Fibroblast of skin of abdomen (primary cell): ENCODE measurements at places on chromosomes 3 and 15.

- DNase-seq, result no peak
Measured at GRCh38 chr15:23013681-23014080, 25.7 kb downstream of the TUBGCP5 start.

GRCh38 chr15:81072551-81072950 lies 61.5 kb upstream of the CFAP161 start:
- no peak for DNase-seq

GRCh38 chr3:10262027-10262426 lies 13.8 kb downstream of the TATDN2 start:
- DNase-seq, result no peak

- DNase-seq, result peak; percentile 5
Measured at GRCh38 chr3:104908761-104909160, 457.9 kb upstream of the ALCAM start.

- no peak for DNase-seq
Measured at GRCh38 chr15:34582461-34583371, 735 bp downstream of the GOLGA8B start.

- DNase-seq, result peak; percentile 27
Measured at GRCh38 chr3:124584552-124585391, 145.5 kb upstream of the UMPS start.

GRCh38 chr3:69250014-69250413 lies 127.6 kb upstream of the LMOD3 start:
- DNase-seq, result peak; percentile 53

- peak; percentile 53 for DNase-seq
Measured at GRCh38 chr15:48604567-48604966, 40.9 kb downstream of the FBN1 start.

DNA sequence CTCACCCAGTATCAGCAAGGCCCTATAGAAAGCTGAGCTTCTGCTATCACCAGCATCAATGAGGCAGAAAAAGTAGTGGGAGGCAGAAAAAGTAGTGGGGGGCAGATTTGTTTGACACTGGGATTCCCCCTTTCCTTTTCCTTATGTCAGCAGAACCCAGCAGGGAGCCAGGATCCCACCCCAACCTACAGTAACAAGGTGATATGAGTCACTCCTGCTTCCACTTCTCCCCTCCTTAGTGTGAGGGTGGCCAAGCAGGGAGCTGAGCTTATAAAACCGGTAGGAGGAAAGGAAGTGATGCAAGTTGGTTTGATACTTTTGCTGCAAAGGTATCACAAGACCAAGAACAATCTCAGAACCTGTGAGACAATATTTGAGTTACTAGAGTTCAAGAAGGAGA lies 128.7 kb downstream of the SCAPER start:
- DNase-seq, result no peak

GRCh38 chr15:98778263-98778959 lies 130.1 kb downstream of the IGF1R start:
- DNase-seq, result no peak

GRCh38 chr3:172516318-172517214 lies 6.7 kb downstream of the TNFSF10 start:
- DNase-seq, result peak; percentile 63

GRCh38 chr3:135966271-135966961 lies 888 bp downstream of the PPP2R3A start:
- peak; percentile 31 for DNase-seq

GRCh38 chr3:138361561-138361971 lies 13.2 kb downstream of the MRAS start:
- no peak for DNase-seq

GRCh38 chr3:6281662-6282061 lies 579.3 kb upstream of the GRM7 start:
- no peak for DNase-seq

DNA sequence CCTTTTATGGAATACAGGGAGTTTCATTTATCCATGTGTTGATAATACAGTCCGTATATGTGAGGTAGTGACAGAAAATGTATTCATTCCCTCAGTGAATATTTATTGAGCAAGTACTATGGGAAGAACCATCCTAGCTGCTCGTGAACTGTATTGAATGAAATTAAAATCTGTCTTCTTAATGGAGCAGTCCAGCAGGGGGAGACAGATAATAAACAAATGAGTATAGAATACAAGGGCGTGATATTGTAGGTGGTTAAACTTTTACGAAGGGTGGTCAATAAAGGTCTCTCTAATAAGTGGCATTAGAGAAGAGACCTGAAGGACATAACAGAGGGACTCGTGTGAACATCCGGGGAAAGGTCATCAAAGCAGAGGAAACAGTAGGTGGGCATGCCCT lies 62.7 kb upstream of the OSTN start:
- DNase-seq, result peak; percentile 2

- no peak for DNase-seq
Measured at GRCh38 chr15:85760531-85761371, 34.0 kb downstream of the KLHL25 start.

DNA sequence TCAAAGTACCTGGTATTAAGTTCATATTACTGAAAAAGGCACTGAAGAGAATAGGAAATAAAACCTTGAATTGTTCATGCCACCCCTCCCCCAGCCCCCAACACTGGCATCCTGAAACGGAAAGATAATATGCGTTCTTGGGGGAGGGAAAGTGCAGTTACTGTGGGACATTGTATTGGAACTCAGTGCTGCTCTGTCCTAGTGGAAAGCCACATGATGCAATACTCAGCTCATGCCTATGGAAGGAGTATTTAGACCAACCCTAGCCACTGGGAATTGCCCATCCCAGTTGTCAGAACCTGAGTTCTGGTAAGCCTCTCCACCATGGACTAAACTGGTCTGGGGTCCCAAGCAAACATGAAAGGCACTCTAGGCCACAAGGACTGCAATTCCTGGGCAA lies 680.8 kb upstream of the BCHE start:
- DNase-seq, result no peak

DNA sequence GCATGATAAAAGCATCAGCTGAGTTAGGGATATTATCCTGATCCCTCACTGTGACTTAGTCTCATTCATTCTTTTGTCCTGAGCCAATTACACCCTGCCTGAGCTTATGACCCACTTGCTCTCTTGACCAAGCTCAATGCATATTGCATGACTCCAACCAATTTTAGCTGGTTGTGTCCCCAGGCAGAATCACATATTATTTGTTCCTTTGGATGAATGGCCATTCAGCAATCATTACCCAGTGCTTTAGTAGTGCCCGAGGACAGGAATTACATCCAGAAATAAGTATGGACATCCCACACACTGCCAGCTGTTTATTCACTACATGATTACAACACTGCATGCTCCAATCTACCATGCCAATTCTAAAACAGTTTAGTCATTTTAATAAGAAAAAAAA lies 322.5 kb downstream of the ZBBX start:
- no peak for DNase-seq

- peak; percentile 61 for DNase-seq
Measured at GRCh38 chr3:113287111-113287802, 75.9 kb downstream of the BOC start.

DNA sequence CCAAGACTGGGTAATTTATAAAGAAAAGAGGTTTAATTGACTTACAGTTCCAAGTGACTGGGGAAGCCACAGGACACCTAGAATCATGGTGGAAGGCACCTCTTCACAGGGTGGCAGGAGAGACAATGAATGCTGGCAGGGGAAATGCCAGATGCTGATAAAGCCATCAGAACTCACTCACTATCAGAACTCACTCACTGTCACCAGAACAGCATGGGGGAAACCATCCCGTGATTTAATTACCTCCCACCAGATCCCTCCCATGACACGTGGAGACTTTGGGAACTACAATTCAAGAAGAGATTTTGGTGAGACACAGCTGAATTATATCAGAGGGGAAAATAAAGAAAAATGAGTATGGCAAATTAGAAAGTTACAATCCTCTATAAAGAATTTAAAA lies 310.9 kb downstream of the BCHE start:
- no peak for DNase-seq

GRCh38 chr3:99508191-99508590 lies 130.2 kb upstream of the COL8A1 start:
- DNase-seq, result no peak

GRCh38 chr3:53731934-53732624 lies 114.1 kb downstream of the CHDH start:
- DNase-seq, result no peak

- no peak for DNase-seq
Measured at GRCh38 chr3:51378065-51378464, 7.0 kb upstream of the MANF start.

- DNase-seq, result no peak
Measured at GRCh38 chr3:76047368-76047767, 262.0 kb upstream of the ZNF717 start.

- no peak for DNase-seq
Measured at GRCh38 chr3:197465197-197465995, 90.4 kb downstream of the BDH1 start.

GRCh38 chr3:103247459-103247858 lies 812.6 kb downstream of the ZPLD1 start:
- DNase-seq, result no peak

- no peak for DNase-seq
Measured at GRCh38 chr3:1534252-1534651, 441.4 kb downstream of the CNTN6 start.

GRCh38 chr3:138317687-138318086 lies 12.0 kb downstream of the NME9 start:
- no peak for DNase-seq

GRCh38 chr15:101528108-101528916 lies 38.8 kb upstream of the PCSK6 start:
- no peak for DNase-seq

- peak; percentile 59 for DNase-seq
Measured at GRCh38 chr3:113498221-113499005, 16.5 kb downstream of the SPICE1 start.

- no peak for DNase-seq
Measured at GRCh38 chr3:115086344-115086743, 60.7 kb downstream of the ZBTB20 start.

- DNase-seq, result no peak
Measured at GRCh38 chr3:67500709-67501108, 153.7 kb downstream of the SUCLG2 start.

GRCh38 chr15:101332061-101332467 lies 37.0 kb upstream of the SNRPA1 start:
- no peak for DNase-seq

DNA sequence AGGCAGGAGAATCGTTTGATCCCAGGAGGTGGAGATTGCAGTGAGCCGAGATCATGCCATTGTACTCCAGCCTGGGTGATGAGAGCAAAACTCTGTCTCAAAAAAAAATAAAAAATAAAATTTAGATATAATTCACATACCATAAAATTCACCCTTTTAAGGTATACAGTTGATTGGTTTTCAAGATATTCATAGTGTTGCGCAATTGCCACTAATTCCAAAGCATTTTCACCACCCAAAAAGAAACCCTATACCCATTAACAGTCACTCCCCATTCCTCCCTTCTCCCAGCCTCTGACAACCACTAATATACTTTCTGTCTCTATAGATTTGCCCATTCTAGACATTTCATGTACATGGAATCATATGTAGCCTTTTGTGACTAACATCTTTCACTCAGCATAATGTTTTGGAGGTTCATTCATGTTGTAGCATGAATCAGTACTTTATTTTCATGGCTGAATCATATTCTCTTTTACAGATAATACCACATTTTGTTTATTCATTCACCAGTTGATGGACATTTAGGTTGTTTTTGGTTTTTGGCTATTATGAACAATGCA lies 116.7 kb downstream of the RASA2 start:
- DNase-seq, result no peak

DNA sequence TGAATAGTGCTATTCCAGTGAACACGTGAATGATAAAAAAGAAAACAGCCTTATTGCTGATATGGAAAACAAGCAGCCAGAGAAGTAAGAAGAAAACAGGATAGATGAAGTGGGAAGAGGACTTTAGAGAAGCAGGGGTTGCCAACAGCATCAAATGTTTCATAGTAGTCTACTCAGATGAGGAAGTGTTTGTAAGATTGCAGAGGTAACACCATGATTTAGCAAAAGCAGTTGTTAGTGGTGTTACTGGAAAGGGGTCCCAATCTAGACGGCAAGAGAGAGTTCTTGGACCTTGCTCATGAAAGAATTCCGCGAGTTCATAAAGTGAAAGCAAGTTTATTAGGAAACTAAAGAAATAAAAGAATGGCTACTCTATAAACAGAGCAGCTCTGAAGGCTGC lies 108.8 kb upstream of the MCTP2 start:
- no peak for DNase-seq

DNA sequence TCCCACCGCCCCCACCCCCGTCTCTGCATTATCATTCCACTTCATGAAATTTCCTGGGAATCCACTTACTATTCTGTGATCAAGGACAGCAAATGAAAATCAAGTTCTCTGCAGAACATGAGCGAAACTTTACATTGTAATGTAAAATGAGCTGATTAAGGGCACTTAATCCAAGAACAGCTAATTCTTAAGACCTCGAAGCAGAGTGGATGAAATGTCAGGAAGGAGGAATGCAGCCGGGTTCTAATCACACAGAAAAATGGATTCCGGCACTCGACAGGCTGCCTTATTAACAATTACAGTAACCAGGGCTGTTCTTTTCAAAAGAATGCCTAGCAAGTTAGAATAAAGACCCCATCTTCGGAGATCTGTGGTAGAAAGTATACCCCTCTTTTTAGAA lies 57.5 kb downstream of the RFTN1 start:
- DNase-seq, result no peak

- DNase-seq, result no peak
Measured at GRCh38 chr3:144708437-144708836, 736.8 kb downstream of the DIPK2A start.

- no peak for DNase-seq
Measured at GRCh38 chr3:77373619-77374018, 333.7 kb downstream of the ROBO2 start.
